NCI-H82 (cell line): ENCODE measurements at places on chromosomes 16 and 17.
A peak's percentile ranks its signal among the peaks of the same experiment; 100 is the strongest.

- peak; percentile 94 for DNase-seq
These were observed 5.9 kb downstream of the BBS2 start for GRCh38 chr16:56513972-56514371.

GRCh38 chr16:57151369-57151768 lies 34.5 kb downstream of the PSME3IP1 start:
- no peak for DNase-seq

DNA sequence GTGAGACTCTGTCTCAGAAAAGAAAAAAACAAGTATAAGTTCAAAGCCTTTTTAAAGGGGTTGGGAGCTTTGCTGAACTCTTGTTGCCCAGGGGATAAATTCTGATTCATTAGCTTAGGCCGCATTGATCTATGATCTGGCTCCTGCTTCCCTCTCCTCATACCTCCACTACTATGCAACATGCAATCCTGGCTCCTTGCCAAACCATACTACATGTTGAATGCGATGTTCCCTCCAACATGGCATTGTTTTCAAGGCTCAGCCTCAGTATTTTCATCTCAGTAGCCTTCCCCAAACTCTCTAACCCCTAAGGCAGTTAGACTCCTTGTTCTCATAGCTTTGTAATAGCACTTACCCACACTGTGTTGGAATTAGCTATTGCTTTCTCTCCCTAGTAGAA lies 6.2 kb downstream of the REXO5 start:
- no peak for DNase-seq

DNA sequence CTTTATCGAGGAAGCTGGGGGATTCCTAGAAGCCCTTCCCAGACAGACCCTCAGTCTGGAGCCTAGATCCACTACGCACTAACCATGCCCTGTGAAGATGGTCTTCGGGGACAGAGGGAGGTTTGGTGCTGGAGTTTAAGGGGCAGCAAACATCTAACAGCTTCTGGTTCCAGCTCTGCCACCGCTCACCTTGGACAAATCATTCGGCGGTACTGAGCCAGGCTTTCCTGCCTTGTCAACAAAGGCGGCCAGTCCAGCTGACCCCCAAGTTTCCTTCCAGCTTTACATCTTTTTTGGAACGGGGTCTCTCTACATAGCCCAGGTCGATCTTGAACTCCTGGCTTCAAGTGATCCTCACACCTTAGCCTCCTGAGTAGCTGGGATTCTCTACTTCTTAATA lies 369 bp upstream of the GJD3 start:
- DNase-seq, result no peak

DNA sequence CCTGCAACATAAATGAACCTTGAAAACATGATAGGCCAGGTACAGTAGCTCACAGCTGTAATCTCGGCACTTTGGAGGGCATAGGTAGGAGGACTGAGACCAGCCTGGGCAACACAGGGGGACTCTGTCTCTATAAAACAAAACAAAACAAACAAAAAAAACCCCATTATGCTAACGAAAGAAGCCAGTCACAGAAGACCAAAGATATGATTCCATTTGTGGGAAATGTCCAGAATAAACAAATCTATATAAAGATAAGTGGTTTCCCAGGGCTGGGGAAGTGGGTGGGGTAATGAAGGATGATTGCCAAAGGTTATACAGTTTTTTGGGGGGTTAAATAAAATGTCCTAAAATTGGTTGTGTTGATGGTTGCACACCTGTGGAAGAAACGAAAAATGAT lies 36.5 kb upstream of the SIAH1 start:
- no peak for DNase-seq

GRCh38 chr16:86571530-86571915 lies 4.9 kb downstream of the FOXC2 start:
- no peak for DNase-seq

DNA sequence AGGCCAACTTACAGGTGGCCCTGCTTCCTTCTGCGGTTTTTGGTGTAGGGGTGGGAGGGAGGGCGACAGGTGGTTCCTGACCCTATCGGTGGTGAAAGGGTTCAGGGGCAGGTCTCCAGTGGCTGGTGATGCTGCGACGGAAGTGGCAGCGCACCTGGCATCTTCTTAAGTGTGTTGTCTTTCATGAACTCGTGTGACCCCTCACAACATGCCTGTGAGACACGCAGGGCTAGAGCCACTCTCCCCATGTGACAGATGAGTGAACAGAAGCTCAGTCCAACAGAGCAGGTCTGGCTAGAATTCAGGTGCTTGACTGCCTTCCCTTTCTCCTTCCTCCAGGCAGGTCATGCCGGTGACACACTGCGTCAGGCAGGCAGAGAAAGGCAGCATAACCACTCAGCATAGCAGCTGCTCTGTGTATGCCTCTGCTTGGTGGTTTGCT lies 8.0 kb downstream of the TNFAIP1 start:
- DNase-seq, result no peak

DNA sequence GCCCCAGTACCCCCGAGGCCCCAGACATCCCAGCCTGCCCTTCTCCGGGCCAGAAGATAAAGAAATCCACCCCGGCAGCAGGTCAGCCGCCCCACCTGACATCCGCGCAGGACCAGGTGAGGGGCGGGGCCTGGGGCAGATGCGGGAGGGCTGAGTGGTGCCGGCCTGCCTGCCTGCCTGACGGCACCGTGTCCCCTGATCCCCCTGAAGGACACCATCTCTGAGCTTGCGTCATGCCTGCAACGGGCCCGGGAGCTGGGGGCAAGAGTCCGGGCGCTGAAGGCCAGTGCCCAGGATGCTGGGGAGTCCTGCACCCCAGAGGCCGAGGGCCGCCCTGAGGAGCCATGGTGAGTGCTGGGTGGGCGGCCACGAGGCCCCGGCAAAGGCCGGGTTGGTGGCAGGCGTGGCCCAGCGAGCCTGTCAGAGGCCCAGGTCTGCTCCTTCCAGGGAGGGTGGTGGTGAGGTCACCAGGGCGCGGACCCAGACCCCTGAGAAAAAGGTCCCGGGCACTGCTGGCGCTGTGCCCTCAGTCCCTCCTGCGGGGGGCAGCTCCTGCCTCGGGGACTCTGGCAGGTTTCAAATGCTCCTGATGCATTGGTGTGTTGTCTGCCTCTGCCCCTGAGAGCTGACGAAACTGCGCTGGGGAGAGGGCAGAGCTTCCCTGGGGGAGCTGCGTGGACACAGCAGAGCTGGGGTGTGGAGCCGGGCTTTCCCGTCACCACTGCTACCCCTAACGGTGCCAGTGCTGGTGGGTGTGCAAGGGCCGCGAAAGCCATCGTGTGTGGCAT lies 1.2 kb downstream of the CDT1 start:
- peak; percentile 48 for DNase-seq

DNA sequence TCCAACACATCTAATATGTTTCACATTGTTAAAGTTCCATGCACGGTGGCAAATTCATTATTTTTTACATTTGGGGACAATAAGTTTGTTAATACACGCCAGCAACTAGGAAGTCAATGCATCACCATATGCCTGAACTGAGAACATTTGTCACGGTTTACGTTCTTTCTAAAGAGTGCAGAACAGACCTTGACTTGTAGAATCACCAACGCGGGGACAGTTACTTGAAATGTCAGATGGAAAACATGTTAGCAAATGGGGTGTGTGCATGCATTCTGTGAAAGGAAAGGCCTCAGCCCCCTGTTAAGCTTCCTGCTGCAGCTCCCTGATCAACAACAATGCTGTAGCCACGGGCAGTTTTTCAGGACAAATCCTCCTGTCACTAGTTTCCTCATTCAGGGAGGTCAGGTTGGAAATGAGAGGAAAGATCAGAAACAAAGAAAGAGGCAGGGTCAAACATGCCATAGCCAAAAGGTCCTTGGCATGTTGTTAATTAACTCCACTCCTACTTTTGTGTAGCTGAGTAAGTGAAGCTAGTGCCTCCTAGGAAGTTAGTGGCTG lies 18.4 kb downstream of the SMIM36 start:
- no peak for DNase-seq

- DNase-seq, result no peak
These were observed 20.9 kb upstream of the HP start for GRCh38 chr16:72033437-72033836.

- no peak for DNase-seq
These were observed 3.0 kb downstream of the ALYREF start for GRCh38 chr17:81888105-81888987.

DNA sequence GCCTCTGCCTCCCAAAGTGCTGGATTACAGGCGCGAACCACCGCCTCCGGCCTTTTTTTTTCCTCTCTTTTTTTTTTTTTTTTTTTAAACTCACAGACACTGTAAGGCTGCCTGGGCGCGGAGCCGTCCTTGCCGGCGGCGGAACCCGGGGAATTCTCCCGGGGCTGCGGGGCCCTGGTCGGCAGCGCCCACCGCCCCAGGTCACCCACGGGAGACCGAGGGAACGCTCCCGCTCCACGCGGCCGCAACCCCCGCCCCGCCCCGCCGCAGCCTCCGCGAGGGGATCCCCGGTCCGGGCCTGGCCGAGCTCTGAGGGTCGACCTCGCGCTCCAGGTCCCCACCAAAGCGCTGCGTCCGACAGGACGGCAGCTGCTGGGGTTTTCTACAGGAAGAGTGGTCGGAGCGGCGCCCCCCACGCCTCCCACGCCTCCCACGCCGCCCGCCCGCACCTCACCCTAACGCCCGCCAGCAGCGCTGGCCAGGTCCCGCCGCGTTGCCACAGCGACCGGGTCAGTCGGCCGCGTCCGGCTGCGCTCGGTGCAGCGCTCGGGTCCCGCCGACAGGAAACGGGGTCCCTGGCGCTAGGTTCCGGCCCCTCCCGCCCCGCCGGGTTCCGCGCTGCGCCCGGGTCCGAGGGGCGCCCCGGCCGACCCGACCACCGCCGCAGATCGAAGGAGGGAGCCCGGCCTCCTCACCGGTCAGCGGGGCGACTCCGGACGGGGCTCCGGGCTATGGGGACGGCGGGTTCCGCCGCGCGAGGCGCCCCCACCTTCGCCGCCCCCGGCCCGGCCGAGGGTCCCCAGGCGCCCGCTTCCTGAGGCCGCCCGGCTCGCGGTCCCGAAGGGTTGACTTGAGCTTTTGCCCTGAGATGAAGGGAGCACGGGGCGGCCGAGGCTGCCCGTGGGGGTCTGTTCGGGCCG lies at the start of gene CCDC57:
Gene CCDC57, minus strand, starts transcription at position 512 of the 920 bp plus-strand sequence. CDS start 10,898 bp downstream, outside the sequence.
- DNase-seq, result peak; percentile 87

DNA sequence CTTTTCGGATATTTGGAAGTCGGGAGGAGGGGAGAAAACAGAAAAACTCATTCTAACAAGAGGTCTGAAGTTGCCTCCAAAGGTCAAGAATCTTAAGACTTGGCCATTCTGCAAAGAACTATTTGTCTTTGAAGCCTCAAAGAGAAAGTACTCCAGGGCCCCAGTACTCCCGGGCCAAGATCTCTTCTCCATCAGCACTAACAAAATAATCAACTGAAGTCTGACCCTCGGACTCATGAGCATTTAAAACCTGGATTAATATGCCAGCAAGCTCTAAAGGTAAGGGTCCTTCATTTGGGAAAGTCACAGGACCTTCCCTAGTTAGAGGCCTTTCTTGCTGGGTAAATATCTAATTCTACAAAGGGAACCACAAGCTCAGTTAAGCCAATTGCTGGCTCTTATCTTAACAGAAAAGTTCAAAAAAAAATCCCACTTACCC lies 4.5 kb downstream of the AXIN2 start:
- DNase-seq, result no peak

DNA sequence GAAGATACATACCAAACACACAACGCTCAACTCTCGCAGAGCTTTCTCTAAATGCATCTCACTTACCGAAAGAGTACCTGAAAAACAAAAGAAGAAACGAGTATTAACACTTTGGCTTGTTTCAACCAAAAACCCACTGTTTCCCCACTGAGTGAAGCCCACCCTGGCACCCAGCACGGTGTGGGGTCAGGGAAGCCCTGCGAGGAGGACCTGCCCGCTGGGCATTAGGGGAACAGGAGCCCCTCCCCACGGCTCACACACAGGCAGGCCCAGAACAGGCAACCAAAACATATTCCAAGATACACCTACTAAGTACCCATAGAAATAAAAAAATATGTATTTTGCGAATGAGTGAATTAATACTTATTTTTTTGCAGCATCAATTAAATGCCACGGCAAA lies 36.6 kb downstream of the LMF1 start:
- no peak for DNase-seq

GRCh38 chr17:7651665-7652387 lies 1.1 kb downstream of the ATP1B2 start:
- DNase-seq, result peak; percentile 66

GRCh38 chr17:4073983-4074830 lies 68.6 kb downstream of the ZZEF1 start:
- DNase-seq, result no peak

DNA sequence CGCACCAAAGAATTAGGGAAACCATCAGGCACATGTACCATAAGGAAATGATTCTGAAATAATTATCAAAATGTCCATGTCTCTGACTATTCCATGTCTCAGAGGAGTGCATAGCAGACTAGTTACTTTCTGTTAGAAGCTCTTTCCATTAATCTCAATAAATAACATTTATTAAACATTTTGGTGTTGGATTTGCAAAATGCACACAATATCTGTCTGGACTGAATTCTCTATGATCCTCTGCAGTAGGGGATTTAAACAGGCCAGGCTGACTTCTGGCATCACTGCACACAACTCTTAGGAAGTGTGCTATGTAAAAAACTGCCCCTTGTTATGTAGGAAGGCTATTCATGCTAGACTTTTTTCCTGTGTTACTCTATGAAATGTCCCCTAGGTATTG lies 283.3 kb upstream of the CDH5 start:
- no peak for DNase-seq

- DNase-seq, result peak; percentile 68
These were observed 258.2 kb upstream of the TNRC6C start for GRCh38 chr17:77700165-77700881.

- no peak for DNase-seq
These were observed 22.1 kb downstream of the TMEM94 start for GRCh38 chr17:75478508-75478907.

- DNase-seq, result no peak
These were observed 52.9 kb downstream of the MMD start for GRCh38 chr17:55368706-55369105.

- no peak for DNase-seq
These were observed 17.4 kb upstream of the ZC3H18 start for GRCh38 chr16:88552815-88553214.

DNA sequence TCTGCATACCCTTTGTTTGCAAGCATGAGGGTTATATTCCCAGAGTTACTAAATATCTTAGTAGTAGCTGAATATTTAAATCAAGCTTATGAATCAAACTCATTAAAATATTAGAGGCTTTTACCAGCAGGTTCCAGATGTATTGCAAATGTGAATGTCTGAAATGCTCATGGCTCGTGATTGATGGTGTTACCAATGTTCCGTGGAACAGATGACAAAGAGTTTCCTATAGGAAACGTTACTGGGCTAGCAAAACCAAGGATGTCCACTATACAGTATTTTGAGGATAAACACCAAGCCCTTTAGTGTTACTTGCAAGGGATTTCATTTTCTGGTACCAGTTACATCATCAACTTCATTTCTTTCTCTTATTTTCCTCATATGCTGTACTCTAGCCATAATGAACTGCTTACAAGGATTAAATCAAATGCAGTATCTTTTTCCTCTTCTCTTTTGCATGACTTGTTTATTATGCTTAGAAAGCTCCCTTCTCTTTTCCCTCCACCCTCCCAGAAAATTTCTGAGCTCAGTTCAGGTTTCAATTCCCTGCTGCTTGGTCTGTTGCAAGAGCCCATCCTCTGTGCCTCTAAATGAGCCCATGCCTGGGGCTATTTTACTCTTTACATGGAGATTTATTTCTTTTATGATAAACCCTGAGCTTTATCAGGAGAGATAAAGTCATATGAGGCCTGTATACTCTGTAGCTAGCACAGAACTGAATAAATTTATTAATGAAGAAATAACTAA lies 1537.1 kb upstream of the GOT2 start:
- DNase-seq, result no peak

- DNase-seq, result no peak
These were observed 23.0 kb downstream of the MAPK8IP3 start for GRCh38 chr16:1729026-1729425.

- no peak for DNase-seq
These were observed 259.9 kb upstream of the IRX3 start for GRCh38 chr16:54546521-54546920.

GRCh38 chr16:5761592-5761991 lies 664.0 kb upstream of the EEF2KMT start:
- DNase-seq, result no peak
